ENCODE measurements at places on chromosomes 6 and 20.

DNA sequence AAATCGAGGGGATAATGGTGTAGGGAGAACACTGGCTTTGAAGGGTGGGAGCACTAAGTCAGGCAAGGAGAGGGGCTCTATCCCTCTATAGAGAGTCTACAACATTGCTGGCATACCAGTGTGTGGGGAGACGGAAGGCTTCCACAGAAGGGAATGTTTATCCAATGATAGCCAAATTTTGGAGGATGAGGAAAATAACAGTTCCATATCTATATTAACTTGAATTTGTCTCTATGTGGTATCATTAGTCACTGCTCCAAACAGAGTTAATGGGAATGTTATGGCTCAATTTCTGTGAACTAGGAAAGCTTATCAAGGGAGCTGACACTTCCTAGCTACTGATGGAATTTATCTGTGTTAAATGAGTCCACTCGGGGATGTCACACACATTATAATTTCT is 208.9 kb upstream of the PHACTR1 start:
- no peak for DNase-seq

GRCh38 chr20:38203981-38204357 is 38.9 kb upstream of the TGM2 start:
- DNase-seq = no peak

GRCh38 chr6:158729906-158730540 is 80.2 kb downstream of the SYTL3 start:
- DNase-seq = no peak

DNA sequence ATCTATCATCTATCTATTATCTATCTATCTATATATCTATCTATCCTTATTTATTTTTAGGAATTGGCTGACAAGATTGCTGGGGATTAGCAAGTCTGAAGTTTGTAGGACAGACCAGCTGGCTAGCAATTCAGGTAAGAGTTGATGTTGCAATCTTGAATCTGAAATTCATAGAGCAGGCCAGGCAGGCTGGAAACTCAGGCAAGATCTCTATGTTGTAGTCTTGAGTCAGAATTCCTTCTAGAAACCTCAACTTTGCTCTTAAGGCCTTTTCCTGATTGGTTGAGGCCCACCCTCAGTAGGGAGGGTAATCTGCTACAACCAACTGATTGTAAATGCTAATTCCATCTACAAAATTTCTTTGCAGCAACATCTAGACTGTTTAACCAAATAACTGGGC is 19.2 kb downstream of the MAPK13 start:
- no peak for DNase-seq

- DNase-seq = no peak
These were observed 155.6 kb downstream of the OGFRL1 start for GRCh38 chr6:71444222-71444621.

GRCh38 chr6:127918506-127919427 is 17.9 kb upstream of the THEMIS start:
- no peak for DNase-seq

DNA sequence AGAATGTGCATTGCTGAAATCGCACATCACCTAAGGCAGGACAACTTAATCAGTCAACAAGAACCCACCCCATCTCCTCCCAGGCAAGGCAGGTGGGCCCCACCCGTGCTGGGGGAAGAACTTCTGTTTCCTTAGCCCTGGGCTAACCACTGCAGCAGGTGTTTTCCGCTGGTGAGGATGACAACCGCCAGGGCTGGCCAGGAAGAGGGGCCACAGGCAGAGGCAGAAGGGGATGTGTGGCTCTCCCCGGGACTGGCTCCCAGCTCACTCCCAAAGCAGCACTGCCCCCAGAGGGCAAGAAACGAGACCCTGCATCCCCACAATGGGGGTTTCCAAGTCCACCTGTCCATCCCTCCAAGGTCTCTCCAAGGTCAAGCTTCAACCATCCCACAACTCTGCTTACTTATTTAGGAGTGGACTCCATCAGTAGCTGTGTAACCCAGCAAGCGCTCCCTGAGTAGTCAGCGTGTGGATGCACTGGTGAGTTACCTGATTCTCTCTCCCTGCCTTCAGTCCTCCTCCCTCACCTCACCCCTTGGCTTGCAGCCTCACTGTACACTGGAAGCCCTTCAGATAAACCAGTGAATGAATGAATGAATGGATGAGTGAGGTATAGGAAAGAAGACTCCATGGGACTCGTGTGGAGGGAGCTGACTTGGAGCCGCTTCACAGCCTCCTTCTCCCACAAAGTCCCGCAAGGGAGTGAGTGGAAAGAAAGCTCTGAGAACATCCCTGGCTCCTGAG is 168.2 kb upstream of the CST7 start:
- no peak for DNase-seq
